ENCODE measurements at places on chromosomes 3 and 15.

GRCh38 chr3:115165701-115166100 lies 18.6 kb upstream of the ZBTB20 start:
- DNase-seq: no peak

GRCh38 chr15:90981681-90982080 lies 12.7 kb downstream of the PRC1 start:
- no peak for DNase-seq

- DNase-seq: no peak
Measured at GRCh38 chr3:122392868-122393844, 9.2 kb downstream of the FAM162A start.

- DNase-seq: no peak
Measured at GRCh38 chr15:39381517-39381916, 199.4 kb upstream of the THBS1 start.

- no peak for DNase-seq
Measured at GRCh38 chr15:60574801-60575631, 96.1 kb upstream of the ICE2 start.

DNA sequence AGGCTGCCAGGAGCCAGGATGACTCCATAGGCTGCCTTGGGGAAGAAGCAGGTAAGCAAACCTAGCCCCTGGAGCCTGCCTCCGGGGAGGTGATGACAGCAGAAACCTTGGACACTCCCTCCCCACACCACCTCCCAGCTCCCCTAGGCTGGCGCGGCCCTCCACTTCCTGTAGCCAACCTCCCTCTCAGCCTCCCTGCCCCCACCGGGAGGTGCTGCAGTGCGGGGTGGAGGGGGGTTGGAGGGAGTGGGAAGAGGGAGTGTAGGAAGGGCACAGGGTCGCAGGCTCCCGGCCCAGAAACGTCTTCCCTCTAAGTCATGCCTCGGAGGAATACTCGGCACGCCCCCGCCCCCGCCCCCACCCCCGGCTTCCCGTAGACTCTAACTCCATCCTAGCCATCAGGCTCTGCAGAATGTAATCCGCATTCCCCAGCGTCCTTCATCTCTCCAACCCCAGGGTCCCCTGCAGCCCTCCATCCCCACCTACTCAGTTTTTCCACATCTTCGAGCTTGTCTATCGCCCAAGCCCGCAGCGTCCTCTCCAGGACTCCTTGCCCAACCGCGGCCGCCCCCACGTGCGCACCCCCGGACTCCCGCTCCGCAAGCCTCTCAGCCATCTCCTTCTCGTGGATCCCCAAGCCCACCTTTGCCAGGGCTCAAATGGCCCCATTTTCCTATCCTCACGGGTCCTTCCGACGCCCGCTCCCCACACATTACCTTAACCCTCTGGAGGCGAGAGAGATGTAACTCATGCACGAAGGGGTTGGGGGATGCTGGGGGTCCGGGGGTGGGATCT lies 528 bp downstream of the LPCAT4 start:
- no peak for DNase-seq

GRCh38 chr15:24752354-24752753 lies 76.8 kb downstream of the NPAP1 start:
- no peak for DNase-seq

GRCh38 chr15:69149803-69150202 lies 10.6 kb upstream of the GLCE start:
- no peak for DNase-seq

- no peak for DNase-seq
Measured at GRCh38 chr3:156511987-156512677, 42.8 kb downstream of the SSR3 start.

DNA sequence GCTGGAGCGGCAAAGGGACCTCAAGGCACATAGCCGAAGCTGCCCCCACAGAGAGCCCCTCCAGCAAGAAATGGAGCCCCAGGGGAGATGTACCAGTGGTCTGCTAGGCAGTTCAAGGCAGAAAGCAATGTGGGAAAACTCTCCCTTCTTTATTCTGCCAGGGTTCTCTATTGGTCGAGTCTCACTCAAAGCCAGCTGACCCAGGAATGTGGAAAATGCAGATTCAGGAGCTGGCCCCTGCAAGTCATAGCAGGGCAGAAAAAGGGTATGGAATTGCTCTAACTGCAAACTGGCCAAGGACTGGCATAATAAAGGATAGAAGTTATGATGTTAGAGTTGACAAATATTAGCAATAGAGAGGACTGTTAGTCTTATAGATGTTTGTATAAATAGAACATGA lies 4.0 kb upstream of the TOPAZ1 start:
- no peak for DNase-seq

- no peak for DNase-seq
Measured at GRCh38 chr3:176919836-176920765, 277.2 kb downstream of the TBL1XR1 start.

GRCh38 chr15:40096094-40096891 lies 12.4 kb downstream of the BMF start:
- no peak for DNase-seq

DNA sequence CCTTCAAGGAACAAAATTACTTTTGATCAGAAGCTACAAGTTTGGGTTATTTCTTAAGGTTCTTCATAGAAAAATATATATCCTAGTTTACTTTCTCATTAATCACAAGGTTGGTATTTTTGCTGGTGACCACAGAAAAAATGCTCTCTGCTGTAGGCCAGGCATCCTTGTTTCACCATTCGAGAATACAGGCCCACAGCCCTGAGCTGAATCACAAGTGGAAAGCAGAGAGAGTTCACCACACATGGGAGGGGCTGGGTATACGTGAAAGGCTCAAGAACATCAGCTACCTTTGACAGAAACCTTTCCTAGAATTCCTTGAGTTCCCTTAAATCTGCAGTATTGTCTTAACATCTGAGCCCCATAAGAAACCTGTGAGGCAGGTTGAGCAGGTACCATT lies 23.2 kb downstream of the CPEB1 start:
- no peak for DNase-seq

- no peak for DNase-seq
Measured at GRCh38 chr3:63791974-63792373, 27.1 kb upstream of the C3orf49 start.

- DNase-seq: no peak
Measured at GRCh38 chr3:177449360-177450006, 252.2 kb upstream of the TBL1XR1 start.

GRCh38 chr3:127694467-127695215 lies 21.9 kb downstream of the ABTB1 start:
- no peak for DNase-seq

- no peak for DNase-seq
Measured at GRCh38 chr3:43521941-43522340, 99.9 kb downstream of the ANO10 start.

DNA sequence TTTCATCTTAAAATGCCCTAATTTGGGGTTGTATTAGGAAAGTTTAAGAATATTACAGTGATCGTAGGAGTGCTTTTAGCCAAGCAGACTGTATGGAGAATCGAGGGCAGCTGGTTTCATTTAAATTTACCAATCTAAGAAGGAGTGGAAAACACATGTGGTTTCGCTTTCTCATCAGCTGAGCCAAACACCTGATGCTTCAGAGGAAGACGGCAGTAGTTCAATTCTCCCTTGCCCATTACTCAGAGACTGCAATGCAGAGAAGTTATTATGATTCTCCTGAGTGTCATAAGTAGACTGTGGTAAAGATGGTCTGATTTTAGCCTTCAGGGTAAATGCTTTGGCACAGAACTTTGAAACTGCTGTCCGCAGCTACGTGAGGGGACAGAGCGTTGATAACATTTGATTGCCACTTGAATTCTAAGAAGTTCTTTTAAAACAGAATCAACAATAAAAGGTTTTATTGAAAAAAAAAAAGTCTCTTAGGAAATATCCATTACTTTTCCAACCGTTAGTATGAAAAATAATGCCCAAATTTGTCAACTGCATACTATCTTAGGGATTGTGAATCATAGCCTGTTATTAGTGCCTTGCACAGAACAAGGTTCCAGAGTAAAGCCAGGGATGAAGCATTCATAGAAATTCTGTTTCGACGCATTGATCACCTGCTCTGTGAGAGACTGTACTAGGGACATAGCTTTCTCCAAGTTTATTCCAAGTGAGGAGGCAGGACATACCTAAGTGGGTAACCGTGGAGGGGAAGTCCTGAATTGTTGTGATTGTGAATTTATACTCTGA lies 25.6 kb downstream of the LYSMD4 start:
- no peak for DNase-seq

GRCh38 chr3:72152551-72153476 lies 367.9 kb upstream of the PROK2 start:
- DNase-seq: peak; percentile 27

Data from hypothalamus (tissue), 51 donors.